ENCODE measurements at places on chromosomes 6 and 20. TPM values are rescaled to one million over a fixed set of nuclear protein-coding genes. Genes with fewer than 3 reads are reported as not detected.

GRCh38 chr6:48736501-48737206 lies 625.7 kb upstream of the PTCHD4 start:
- DNase-seq: no peak

- DNase-seq: no peak
These were observed 419.5 kb upstream of the ID4 start for GRCh38 chr6:19417713-19418112.

- DNase-seq: peak; percentile 55
These were observed at the start of gene NT5E for GRCh38 chr6:85449818-85450759. Gene NT5E (plus strand): TSS chr6:85450083. CDS start chr6:85450140, 57 bp downstream.

The PKHD1 gene
- not detected for total RNA-seq

The C6orf58 gene
- not detected for total RNA-seq

Measured in activated CD4-positive, alpha-beta memory T cell treated with anti-CD3 and anti-CD28 coated beads, Interleukin-2, amount 10 ng/mL, durations not matched to agents 7 days and 5 days (primary cell).